ENCODE measurements at places on chromosomes 6 and 20. TPM values are rescaled to one million over a fixed set of nuclear protein-coding genes. Genes with fewer than 3 reads are reported as not detected.

Gene TAAR8
- not detected for total RNA-seq

Gene HMGN4
- 40.6 TPM for total RNA-seq

Gene CLPSL1
- not detected for total RNA-seq

Gene NKAIN4
- total RNA-seq = not detected

Gene ENPP3
- total RNA-seq = 11.5 TPM

Gene BAG2
- total RNA-seq = 1.8 TPM

Gene PNPLA1
- 0.35 TPM for total RNA-seq

GRCh38 chr20:54525916-54526590 is 50.7 kb downstream of the DOK5 start:
- DNase-seq = no peak

DNA sequence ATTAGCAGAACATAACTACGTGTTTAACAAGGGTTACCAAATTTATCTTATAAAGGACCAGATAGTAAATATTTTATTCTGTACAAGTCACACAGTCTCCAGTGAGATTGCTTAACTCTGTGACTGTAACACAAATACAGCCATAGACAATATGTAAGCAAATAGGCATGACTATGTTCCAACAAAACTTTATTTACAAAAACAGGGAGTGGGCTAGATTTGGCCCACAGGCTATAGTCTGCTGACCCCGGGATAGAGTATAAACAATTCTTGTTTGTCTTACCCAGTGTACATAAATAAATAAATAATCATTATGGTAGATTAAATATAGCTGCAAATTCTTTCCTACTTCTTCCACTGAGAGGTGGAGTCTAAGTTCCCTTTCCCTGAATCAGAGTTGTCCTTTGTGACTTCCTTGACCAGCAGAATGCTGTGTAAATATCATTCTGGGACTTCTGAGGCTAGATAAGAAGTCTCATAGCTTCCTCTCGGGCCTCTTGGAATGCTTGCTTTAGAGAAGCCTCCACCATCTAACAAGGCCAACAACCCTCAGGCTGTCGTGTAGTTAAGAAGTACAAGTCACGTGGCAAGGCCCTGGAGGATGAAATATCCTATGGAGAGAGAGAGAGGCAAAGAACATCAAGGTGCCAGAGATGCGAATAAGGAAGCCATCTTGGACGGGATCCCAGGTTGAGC is 59.1 kb upstream of the TMEM244 start:
- peak; percentile 41 for DNase-seq
